Fibroblast of skin of abdomen (primary cell): ENCODE measurements at places on chromosomes 12 and 14.

DNA sequence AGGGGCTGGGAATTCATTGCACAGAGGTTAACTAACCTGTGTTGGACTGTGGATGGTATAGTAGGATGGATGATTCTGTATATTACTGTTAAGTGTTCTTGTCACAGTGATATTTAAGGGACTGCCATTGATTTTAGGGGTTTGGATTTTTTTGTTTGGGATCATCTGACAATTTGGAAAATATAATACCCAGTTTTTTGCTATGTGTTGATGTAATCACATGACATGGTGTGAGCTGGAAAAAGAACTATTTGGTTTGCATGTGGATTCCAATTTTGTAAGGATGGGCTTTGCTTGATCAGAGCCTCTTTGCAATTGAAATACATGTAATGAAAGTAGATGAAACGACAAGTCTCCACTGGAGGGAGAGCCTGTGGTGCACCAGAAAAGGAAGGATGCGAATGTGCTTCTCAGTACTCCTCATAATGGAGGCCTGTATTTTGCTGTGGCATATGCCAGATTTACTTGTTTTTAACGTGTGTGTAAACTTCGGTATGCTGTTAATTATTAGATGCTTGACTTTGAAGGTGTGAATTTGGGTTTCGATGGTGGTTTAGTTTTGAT is 2.7 kb downstream of the DYRK2 start:
- peak; percentile 51 for DNase-seq

DNA sequence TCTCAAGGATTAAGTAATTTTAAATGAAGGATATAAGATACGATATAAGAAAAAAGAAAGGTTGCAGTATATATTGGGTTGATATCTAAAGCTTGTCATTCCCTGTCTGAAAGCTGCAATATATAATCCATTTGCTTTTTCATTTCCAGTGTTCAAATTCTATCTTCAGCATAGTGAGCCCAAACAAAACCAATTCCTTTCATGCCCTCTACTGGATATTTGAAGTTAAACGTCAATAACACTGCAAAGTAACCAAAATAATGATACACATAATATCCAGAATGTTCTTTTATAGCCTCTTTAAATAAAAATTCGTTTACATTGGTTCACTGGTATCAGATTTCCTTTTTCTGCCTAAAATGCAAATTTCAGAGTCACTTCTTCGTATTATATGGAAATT is 64.5 kb upstream of the DAAM1 start:
- DNase-seq = peak; percentile 38

DNA sequence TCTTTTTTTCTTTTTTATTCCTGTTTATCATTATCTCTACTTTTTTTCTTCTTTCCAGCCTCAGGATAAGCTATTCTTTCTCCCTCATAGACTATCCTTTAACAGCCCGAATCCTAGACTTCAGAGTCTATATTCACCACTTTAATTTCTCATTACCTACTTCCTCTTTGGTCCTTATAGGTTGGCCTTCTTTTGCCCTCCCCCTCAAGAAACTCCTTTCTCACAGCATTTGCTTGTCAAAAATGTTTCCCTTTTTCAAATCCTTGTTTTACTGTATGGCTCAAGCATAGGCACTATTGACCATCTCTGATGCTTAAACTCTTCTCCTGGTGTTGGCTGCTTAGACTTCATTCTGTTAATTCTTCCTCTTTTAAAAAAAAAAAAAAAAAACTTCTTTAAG is 52.5 kb downstream of the KIAA0586 start:
- no peak for DNase-seq

DNA sequence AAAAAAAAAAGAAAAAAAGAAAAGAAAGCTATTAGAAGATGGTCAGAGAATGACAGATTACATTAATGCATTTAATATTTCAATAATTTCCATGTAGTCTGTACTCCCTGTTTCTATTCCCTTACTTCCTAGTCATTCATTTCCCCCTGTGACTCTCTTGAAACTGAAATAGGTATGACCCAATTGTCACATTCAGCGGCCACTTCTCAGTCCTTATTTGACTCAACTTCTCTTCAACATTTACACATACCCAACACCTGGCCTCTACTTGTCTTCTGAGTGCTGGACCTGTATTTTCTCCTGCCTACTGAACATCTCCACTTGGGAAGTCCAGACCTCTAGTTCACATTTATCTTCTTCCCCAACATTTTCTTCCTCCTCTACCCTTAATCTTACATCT is 7.2 kb downstream of the EEA1 start:
- no peak for DNase-seq

GRCh38 chr12:1918081-1918883 is at the start of gene CACNA2D4:
Gene CACNA2D4, minus strand, starts transcription at chr12:1918652. Its CDS starts 179 bp downstream, at chr12:1918473.
- DNase-seq = no peak

DNA sequence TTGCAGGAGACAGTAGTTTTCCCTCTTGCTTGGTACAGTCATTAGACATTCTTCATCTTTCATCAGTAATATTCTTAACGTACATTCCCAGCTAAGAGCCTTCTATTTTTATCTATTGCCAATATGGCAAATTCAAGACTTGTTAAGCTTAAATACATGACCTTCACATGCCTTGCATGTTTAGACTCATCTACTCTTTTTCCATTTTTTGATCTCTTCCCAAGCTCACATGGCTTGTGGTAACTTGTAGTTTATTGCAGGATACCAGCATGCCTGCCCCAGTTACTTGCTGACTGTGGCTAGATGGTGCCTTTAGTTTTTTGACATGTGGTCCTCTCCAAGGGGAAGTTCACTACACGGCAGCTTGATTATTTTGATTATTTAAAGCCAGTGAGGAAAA is 729.0 kb downstream of the SLC6A15 start:
- no peak for DNase-seq

DNA sequence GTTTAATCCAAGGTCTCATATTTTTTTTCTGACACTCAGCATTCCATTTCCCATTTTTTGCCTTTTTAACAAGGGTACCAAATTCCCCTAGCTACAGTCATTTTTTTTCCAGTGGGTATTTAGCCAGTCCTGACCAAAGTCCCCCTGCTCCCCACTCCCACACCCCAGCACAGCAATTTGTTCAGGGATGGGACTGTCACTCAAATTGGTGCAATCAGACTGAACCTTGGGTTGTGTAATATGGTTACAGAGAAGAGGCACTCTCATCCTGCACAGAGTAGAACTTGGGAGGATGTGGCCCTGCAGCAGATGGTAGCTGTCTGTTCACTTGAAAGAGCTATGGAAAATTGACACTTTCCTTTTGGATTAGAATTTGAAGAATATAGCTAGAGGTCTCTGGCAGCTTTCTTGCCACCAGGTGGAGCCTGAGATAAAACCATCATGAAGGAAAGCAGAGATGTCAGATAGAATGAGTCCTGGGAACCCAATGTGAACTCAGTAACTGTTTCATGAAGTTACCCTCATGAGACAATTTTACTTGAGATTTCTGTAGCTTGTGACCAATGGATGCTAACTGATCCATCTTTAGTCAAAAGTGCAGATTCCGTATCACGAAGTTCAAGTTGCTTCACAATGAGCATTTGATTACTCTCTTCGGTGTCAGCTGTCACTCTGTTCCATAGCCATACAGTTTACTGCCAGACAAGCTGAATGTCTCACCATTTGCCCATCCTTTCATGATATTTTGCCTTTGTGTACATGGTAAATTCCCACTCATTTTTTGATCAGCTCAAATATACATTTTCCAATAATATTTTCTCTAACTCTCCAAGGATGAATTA is 394.0 kb upstream of the SYT1 start:
- DNase-seq = peak; percentile 55

DNA sequence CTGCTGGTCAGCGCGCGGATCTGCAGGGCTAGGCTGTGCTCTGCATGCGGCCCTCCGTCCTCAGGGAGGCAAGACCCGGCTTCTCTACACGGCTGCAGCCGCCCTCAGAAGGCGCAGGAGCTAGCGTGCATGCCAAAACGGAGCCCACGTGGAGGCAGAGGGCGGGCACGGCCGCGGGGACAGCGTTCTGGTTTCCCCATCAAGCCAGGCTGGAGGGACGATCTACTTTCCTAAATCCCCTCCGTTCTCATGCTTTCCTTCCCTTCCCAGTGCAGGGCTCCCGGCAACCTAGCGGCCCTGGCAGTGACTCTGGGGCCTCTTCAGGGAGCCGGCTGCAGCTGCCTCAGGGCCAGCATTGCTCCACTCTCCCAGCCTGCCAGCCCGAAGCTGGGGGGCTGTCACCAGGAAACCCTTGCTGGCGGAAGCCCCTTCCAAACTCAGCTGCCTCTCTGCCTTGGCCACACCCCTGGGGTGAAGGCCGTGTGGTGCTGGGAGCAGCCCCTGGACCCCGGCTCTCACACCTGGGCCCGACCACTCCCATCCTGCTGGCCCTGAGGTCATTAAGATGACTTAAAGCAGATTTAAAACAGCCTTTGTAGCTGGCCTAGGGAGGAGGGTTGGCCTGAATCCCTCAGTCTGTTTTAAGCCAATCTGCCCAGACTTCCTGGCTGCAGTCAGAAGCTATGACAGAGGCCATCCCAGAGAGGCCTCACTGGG is 9.2 kb upstream of the GOLGA3 start:
- no peak for DNase-seq

- no peak for DNase-seq
Observed at GRCh38 chr12:88634008-88634407, 53.7 kb upstream of the KITLG start.

DNA sequence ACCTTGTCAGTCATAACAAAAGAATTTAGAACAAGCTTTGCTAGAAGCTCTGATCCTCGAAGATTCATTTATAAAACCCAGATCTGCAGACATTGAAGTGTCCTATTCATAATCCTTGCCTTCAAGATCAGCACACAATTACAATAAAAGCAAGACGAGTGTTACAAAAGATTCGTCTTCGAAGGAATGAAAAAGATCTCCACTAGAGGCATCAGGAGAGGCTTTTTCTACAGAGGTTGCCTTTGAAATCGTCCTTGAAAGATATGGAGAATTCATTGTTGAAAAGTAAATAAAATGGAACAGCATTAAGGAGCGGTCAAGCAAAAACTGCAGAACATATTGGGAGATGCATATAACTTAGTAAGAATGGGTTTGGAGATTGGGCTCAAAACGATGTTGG is 146.4 kb downstream of the BMP4 start:
- DNase-seq = no peak

GRCh38 chr12:51926718-51927117 is 19.4 kb downstream of the ACVRL1 start:
- no peak for DNase-seq

DNA sequence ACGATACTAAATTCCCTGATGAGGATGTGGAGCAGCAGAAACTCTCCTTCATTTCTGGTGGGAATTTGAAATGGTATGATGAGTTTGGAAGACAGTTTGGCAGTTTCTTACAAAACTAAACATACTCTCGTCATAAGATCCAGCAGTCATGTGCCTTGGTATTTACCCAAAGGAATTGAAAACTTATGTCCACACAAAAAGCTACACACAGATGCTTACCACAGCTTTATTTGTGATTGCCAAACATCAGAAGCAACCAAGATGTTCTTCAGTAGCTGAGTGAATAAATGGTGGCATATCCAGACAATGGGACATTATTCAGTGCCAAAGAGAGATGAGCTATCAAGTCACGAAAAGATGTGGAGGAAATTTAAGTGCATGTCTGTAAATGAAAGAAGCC is 10.7 kb upstream of the APOLD1 start:
- DNase-seq = no peak

GRCh38 chr12:121128908-121129810 is 3.5 kb upstream of the P2RX7 start:
- DNase-seq = no peak

DNA sequence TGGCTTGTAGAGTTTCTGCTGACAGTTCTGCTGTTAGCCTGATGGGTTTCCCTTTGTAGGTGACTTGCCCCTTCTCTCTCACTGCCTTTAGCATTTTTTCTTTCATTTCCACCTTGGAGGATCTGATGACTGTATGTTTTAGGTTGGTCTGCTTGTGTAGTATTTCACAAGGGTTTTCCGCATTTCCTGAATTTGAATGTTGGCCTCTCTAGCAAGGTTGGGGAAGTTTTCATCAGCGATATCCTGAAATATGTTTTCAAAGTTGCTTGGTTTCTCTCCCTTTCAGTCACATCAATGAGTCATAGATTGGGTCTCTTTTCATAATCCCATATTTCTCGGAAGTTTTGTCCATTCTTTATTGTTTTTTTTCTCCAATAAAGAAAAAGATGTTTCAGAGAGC is 11.4 kb downstream of the NOPCHAP1 start:
- DNase-seq = no peak

DNA sequence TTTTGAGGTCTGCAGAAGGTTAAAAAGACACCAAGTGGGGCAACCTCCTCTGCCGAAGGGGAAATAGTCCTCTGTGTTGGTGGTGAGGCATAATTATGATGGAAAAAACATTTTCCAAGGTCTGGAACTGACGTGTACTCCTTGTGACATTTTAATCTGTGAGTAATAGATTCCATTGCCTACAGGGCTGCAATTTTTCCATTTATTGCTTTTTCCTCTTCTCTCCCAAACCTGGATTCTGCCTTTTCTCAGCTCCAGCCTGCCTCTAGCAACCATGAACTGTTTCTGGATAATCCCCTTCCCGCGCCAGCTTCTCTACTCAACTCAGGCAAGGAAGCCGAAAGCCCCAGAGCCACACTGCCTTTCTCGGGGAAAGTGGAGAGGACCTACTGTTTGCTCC is 230.1 kb upstream of the PLXNC1 start:
- peak; percentile 70 for DNase-seq

DNA sequence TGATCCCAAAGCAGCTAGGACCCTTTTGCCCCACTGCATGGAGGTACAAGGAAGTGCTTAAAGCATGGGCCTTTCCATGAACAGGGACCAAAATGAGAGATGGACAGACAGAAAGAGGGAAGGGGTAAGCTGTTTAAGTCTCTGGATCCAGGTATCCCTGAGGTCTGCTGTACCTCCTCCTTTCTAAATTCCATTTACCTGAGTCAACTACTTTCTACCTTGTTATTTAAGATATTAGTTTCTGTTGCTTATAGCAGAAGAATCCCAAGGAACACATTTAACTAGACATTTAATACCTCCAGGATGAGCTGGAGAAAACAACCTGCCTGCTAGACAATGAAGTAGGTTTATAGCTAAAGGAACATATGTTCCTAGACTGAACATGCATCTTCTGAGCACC is 157.6 kb upstream of the TMCC3 start:
- DNase-seq = no peak

GRCh38 chr14:104169699-104170479 is 31.5 kb downstream of the KIF26A start:
- no peak for DNase-seq

GRCh38 chr12:113016796-113017195 is 38.5 kb downstream of the OAS2 start:
- no peak for DNase-seq

DNA sequence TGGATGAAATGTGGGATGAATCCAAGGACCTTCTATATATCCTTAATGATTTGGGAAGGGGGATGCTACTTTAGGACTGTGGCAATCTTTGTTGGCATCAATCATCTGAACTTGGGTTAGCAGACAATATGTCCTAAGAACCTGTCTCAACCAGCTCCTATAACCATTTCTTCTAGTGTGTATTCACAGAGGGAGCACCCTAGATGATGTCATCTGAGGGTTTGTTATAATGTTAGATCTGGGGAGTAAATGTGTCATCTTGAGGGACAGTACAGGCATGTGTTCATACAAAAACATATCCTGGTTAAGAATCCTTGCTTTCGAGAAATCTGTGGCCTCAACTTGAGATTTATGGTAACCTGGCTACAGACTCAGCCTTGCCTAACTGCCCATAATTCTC is 41.9 kb upstream of the NFKBIA start:
- no peak for DNase-seq
